Stimulated activated CD4-positive, alpha-beta T cell treated with anti-CD3 and anti-CD28 coated beads, TNF-alpha, amount 100 ng/mL, for 48 hours (primary cell): ENCODE measurements at places on chromosomes 4 and X.

DNA sequence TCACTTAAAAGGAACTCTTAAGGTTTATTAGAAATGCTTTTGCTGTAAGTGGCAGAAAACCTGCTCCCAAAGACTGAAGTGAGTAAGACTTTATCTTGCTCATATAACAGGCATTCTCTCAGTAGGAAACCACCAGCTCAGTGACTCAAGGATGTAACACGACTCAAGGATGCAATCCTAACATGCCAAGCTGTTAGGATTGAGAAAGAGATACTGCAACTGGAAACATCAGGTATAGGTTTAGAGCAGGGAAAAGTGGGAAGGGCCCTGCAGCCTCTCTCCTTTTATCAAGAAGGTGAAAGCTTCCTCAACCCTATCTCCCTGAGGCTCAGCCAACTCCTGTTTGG is 11.9 kb upstream of the SLC9A7 start:
- no peak for DNase-seq

- no peak for DNase-seq
Measured at GRCh38 chr4:101853028-101853427, 62.5 kb downstream of the BANK1 start.

DNA sequence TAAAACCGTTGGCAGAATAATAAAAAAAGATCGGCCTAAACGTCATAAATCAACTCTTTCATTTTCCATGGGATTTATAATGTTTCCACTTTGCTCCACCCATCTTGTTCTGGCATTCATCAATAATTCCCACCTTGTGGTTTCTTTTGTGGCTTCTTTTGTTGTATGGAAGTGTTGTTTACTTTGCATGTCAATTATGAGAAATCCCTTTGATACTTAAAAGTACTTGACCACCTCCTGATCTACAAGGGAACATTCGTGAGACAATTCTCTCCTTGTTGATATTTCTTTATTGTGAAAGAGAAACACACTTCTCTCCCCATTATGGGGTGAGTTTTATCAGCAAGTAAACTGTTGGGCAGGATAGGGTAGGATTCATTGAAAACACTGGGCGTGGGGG is 2.8 kb downstream of the AMELX start:
- DNase-seq: no peak

DNA sequence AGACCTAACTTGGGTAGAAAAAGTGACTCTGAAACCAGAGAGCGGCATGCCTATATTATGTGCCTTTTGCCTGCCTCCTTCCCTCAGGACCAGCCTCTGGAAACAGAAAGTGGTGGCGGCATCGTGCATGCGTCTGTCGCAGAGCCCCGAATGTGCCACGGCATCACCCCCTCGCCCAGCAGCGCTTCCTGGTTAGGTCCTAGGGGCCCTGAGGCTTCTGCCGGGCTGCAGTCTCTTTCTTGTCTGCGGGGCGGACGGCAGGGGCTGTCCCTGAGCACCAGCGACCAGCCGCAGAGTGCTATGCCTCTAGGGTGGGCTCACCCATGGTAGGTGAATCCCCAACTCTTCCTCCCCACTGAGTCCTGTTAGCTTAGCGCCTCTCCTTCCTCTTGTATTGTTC is 68.7 kb downstream of the VSIG4 start:
- DNase-seq: no peak
